ENCODE measurements at places on chromosomes 3 and 15. TPM values are rescaled to one million over a fixed set of nuclear protein-coding genes. Genes with fewer than 3 reads are reported as not detected.

SEMA6D gene
- total RNA-seq = 115 TPM

CRBN gene
- 314 TPM for total RNA-seq

- H3K36me3 ChIP-seq = no peaks in the 10 kb centered on the region
- no peak overlapping the region for H3K27ac ChIP-seq
- no peaks in the 10 kb centered on the region for H3K27me3 ChIP-seq
- no peak overlapping the region for H3K4me3 ChIP-seq
Observed at GRCh38 chr15:55619783-55620182, 31.6 kb upstream of the PYGO1 start.

TBCCD1 gene
- total RNA-seq = 13.8 TPM

DNA sequence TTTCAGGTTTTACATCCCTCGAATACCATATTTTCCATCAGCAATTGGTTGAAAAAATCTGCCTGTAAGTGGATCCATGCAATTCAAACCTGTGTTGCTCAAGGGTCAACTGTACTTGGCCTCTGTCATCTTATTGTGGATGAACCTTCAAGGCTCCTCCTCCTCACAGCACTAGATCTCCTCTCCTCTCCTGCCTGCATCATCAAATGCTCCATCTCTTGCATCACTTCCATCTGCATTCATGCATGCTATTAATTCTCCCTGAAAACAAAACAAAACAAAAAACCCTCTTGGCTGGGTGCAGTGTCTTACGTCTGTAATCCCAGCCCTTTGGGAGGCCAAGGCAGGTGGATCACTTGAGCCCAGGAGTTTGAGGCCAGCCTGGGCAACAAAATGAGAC, 10.1 kb downstream of the BCL2L10 start:
- no peak for DNase-seq
- H3K27ac ChIP-seq = no peak overlapping the region
- H3K27me3 ChIP-seq = no peaks in the 10 kb centered on the region
- no peaks in the 10 kb centered on the region for H3K36me3 ChIP-seq

DNA sequence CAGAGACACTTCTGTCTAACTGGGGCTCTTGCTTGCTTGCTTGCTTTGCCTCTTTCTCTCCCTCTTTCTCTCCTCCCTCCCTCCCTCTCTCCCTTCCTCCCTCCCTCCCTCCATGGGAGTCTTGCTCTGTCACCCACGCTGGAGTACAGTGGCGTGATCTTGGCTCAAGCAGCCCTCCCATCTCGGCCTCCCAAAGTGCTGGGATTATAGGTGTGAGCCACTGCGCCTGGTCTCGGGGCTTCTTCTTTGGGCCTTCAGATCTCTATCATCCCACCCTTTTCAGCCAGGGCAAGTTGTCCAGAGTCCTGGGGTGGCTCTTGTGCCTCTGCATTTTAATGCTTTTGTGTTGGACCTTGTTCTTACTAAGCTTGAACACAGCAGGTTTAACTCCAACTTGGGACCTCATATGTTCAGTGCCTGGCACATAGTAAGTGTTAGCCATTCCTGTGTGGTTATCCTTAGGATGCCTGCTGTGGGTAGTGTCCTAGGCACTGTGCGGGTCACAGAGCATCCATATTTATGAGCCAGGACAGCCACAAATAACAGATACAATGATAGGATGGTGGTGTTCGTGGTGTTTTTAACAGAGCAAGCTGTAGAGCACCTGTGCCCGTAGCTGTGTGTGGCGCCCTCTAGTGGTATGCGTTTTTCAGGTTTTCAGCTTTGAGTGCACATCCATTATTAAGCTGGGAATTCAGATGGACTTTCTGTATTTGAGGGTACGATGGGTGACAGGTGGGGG, 75.1 kb downstream of the CCK start:
- no peak overlapping the region for H3K27ac ChIP-seq
- H3K4me3 ChIP-seq = no peak overlapping the region
- H3K27me3 ChIP-seq = no peaks in the 10 kb centered on the region

GRCh38 chr15:28885630-28886430, at the start of gene APBA2:
Gene APBA2, plus strand, starts transcription at chr15:28885974. Its CDS starts 167,911 bp downstream, at chr15:29053885.
- H3K27me3 ChIP-seq = no peaks in the 10 kb centered on the region
- peak within 1 kb of the TSS; percentile 65 for H3K27ac ChIP-seq
- peak within 1 kb of the TSS; percentile 61 for H3K4me3 ChIP-seq
- no peaks in the 10 kb centered on the region for H3K4me1 ChIP-seq
- no peak for DNase-seq
- H3K36me3 ChIP-seq = no peaks in the 10 kb centered on the region

ILDR1 gene
- 5.8 TPM for total RNA-seq

IL5RA gene
- 2.1 TPM for total RNA-seq

- no peaks in the 10 kb centered on the region for H3K27me3 ChIP-seq
- no peak overlapping the region for H3K4me3 ChIP-seq
- no peak overlapping the region for H3K27ac ChIP-seq
- H3K4me1 ChIP-seq = no peaks in the 10 kb centered on the region
Observed at GRCh38 chr3:190883973-190884832, 21.7 kb upstream of the GMNC start.

DNA sequence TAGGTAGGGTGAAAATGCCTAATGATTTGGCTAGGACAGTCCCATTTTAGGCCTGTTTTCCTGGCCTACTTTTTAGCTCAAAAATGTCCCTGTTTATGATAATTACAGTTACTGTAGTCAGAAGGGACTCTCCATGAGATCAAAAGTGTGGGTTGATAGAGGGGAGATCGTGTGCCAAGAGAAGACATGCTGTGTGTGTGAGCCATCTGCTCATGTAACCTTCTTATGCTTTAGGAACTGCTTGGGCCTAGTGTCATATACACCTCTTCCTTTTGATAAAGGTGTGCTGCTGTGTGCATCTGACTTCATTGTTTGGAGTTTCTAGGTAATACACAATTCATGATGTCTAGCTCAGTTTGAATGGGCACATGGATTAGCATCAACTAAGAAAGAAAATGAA, 786.5 kb downstream of the PDCD6IP start:
- H3K4me1 ChIP-seq = no peaks in the 10 kb centered on the region
- no peak overlapping the region for H3K4me3 ChIP-seq
- no peaks in the 10 kb centered on the region for H3K27me3 ChIP-seq
- no peak overlapping the region for H3K27ac ChIP-seq

GRCh38 chr3:57654267-57654666, 38.6 kb downstream of the DENND6A start:
- H3K27ac ChIP-seq = no peak overlapping the region
- no peaks in the 10 kb centered on the region for H3K27me3 ChIP-seq
- H3K4me3 ChIP-seq = no peak overlapping the region
- no peaks in the 10 kb centered on the region for H3K4me1 ChIP-seq
- H3K36me3 ChIP-seq = no peaks in the 10 kb centered on the region

SPRED1 gene
- total RNA-seq = 8.9 TPM
